ENCODE measurements at places on chromosomes 3 and 15.

GRCh38 chr3:195796795-195797194 lies 14.9 kb downstream of the MUC4 start:
- DNase-seq, result no peak

DNA sequence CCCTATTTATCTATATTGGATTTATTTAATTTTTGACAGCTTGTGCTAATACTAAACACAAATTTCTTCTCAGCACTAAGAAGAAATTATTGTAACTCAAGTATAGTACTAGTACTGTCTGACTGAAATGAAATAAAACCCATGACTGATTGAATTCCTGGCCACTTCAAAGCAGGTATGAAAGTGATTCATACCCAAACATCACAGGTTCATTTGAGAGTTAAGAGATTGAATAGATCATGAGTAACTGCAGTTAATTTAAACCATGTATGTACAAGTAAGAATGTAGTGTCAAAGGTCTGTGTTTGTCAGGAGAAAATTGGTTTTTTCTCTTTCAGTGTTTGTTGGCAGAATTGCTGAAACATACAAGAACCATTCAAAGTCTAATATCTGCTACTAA lies 332.0 kb upstream of the GRM7 start:
- no peak for DNase-seq

- no peak for DNase-seq
Measured at GRCh38 chr3:46433841-46434240, 26.8 kb downstream of the CCRL2 start.

GRCh38 chr15:44099671-44100070 lies 95.4 kb downstream of the FRMD5 start:
- no peak for DNase-seq

Measured in stimulated activated CD4-positive, alpha-beta T cell treated with anti-CD3 and anti-CD28 coated beads, TNF-alpha, amount 100 ng/mL, for 48 hours (primary cell).